Anterior cingulate cortex (tissue), 58 donors: ENCODE measurements at places on chromosomes 3 and 15.

- no peak for DNase-seq
These were observed 210.1 kb downstream of the MECOM start for GRCh38 chr3:169453256-169454059.

DNA sequence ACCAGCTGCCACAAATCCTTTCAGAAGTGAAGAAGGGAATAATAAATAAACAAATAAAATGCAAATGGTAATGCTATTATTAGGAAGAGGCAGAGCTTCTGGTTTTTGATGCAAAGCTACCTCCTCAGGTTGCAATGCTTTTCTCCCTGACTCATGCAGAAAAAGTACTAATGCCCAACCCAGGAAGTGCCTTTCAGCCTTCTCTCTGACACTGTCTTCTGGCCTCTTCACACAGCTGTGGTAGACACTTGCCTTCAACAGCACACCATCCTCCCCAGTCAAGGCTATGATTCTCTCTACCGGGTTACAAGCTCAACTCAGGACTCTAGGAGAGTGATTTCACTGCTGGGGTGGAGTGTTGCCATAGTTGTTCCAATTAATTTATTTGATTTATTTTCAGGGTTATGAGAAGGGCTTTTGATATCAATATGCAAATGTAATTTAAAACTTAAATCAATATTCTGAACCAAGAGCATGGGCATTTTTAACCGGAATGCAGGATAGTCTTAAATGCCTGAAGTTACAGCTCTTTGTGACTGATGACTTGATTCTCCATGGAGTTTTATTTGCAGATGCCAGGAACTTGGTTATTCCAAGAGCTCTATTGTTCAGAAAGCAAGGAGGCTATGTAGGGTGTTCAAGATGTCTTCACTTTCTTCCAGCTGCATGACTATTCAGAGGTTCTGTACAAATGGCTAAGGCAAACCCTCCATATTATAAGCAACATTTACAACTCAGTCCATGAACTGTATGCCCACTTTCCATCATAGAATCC is 27.1 kb upstream of the GALNT15 start:
- no peak for DNase-seq

- no peak for DNase-seq
These were observed 50.7 kb downstream of the MYLK start for GRCh38 chr3:123833398-123833785.

DNA sequence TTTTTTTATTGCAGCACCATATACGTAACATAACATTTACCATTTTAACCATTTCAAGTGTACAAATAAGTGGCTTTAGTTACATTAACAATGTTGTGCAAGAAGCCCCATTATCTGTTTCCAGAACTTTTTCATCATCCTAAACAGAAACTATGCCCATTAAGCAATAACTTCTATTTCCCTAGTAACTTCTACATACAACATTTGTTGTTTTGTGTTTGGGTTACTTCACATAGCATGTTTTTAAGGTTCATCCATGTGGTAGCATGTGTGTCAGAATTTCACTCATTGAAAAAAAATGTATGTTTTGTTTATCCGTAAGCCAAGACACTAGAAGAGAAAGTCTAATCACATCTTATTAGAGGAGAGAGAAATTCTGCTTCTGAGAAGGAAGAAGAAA is 450.5 kb upstream of the PDZRN3 start:
- no peak for DNase-seq

DNA sequence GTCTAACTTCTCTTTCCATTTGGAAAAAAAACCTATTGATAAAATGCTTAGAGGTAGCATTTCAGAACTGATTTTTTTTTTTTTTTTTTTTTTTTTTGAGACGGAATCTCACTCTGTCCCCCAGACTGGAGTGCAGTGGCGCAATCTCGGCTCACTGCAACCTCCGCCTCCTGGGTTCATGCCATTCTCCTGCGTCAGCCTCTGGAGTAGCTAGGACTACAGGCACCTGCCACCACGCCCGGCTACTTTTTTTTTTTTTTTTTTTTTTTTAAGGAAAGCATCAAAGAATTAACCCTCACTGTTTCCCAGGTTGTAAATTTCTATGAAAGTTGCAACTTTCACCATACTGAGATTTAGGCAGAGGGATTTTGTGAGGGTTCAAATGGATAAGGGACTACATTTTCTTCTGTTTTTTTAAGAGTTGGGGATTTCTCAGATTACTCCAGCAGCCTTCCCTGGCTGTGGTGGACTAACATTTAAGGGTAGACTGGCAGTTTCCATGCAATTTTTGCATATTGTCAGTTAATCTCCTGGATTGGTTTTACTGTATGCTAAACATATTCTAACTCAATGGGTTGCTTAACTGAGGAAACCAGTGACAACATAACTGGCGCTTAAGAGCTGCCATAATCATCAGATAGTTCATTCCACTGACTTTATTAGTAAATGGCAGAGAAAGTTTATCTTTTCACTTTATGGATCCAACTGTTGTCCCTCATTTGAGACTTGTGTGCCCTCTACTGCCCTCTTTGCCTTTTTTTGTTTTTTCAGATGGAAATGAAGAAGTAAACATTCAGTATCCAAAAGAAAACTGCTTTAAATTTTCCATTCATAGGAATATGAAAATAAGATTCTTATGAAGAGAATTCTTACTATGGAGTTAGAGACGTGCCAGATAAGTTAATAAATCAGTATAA is 93.7 kb downstream of the NPTN start:
- DNase-seq = no peak

GRCh38 chr15:43370310-43370974 is 401 bp downstream of the ZSCAN29 start:
- no peak for DNase-seq

DNA sequence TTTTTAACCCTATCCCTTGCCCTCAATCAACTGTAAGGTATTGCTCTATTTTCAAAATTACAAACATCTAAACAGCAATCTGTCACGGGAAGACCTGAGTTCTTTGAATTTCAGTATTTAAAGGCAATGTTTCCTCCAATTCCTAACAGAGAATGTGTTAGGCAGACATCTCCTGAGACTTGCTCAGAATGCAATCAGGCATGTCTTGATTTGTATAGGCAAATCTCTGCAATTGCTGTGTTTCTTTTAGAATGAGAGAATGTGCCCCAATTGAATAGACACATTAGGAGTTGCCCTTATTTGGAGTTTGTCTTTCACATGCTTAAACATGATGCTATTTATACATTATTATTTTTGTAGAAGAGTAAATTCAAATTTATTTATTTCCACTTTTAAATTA is 205.6 kb downstream of the CADM2 start:
- DNase-seq = no peak

- DNase-seq = no peak
These were observed 43.0 kb downstream of the CDAN1 start for GRCh38 chr15:42693942-42694341.

DNA sequence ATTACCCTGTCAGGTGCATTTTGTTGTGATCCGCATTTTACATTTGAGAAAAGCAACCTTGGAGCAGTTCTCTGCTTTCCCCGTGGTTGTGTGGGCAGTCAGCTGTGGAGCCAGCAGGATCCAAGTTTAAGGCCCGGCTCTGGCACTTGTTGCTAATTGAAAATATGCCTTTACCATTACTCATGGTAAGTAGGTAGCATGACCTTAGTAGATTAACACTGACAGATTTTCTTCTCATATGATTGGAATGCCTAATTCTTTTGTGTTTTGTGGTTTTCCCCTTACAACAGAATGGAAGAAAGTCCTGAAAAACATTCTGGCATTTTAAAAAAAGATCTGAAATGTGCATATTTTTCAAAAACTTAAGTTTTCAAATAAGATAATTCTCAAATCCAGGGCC is 246.5 kb upstream of the LRRN1 start:
- no peak for DNase-seq

- DNase-seq = no peak
These were observed 12.6 kb downstream of the OSBPL11 start for GRCh38 chr3:125582707-125583106.

DNA sequence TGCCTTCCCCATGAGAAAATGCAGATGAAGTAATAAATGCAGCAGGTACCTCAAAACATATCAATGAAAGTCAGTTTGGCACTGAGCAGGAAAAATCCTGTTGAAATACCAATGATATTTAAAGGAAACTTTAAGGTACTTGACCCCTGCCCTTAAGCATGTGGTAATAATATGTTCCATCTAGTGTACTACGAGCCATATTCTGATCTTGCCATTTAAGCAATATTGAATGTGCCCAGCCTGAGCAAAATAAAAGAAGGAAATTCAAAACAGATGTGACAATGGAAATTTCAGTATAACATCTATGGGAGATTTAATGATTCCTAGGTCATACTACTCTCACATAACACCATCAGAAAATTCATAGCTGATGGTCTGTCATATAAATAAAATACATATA is 191.8 kb upstream of the CGNL1 start:
- DNase-seq = no peak

DNA sequence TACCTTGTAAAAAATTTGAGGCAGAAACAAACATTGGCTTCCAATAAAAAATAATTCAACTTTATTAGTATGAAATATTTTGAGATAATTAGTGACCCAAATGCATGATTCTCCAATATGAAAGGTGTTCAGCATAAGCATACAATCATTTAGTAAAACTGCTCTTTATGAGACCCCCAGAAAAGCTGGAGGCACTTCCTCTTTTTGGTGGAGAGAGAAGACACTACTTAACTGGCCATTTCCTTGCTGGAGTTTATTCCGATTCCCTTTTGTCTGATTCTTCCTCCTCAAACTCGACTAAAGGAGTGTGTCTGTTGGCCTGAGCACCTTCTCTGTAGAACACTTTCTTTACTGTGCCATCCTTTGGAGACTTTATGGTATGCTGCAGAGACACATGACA is 34.8 kb upstream of the DCUN1D1 start:
- DNase-seq = no peak

DNA sequence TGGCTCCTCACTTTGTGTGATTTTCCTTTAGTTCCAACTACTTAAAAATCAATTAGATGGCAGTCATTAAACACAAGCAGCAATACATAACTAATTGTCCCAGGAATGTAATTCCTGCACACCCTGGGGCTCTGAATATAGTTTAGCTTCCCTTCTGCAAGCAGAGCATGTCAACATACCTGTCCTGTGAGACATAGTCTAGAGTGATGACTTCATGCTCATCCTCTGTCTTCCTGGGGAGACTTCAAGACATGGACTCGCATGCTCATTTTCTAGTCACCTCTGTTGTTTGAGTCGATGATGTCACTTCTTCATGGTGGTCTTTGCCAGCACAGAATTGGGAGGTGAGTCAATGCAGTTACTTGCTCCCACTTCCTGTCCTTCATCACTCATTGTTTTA is 15.7 kb downstream of the C3orf52 start:
- no peak for DNase-seq

- DNase-seq = no peak
These were observed 183.8 kb upstream of the THBS1 start for GRCh38 chr15:39396979-39397615.

DNA sequence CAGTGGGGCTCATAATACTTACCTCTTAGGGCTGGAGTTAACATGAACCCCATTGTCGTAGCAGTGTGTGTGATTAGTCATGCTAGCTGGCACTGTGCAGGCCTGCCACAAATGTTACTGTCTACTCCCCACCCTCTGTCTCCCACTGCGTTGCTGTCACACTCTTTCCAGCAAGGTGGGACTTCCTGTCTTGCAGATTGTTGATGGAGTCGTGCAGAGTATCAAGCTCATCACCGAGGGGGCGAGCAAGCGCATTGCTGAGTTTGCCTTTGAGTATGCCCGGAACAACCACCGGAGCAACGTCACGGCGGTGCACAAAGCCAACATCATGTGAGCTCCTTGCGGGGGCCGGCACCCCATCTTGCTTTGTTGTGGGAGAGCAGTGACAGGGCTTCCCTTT is 12.9 kb downstream of the IDH3A start:
- DNase-seq = peak; percentile 38

GRCh38 chr3:110562621-110563020 is 509.0 kb upstream of the NECTIN3 start:
- no peak for DNase-seq

- DNase-seq = no peak
These were observed 5.7 kb downstream of the GPR27 start for GRCh38 chr3:71759401-71759800.

DNA sequence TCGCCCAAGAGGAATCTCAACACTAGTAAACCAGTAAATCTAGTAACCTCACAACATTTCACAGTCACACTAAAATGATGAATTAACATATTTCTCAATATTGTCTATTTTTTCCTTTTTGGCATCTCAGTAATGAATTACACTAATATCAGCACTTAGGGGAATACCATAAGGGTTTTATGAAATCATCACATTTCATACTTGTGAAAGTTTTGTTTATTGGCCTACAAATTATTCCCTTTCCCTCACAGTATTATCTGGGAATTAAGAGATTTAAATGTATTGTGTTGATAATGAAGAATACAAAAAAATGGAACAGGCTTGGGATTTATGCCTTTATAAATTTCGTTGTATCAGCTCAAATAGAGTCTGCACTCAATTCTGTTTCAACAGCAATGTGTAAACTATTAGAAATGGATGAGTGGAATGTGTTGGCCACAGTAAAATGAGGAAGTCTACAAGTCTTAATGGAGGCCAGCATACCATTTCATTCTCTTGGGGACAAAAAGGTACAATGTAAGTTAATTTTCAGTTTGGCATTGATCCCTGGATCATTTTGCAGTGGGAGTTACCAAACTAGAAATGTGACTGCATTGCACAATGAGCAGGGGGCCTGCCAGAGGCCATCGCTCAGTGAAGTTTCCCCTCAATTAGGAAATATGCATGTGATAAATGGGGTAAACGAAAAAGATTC is 195.4 kb downstream of the FMN1 start:
- no peak for DNase-seq

- DNase-seq = no peak
These were observed 107.0 kb downstream of the CPN2 start for GRCh38 chr3:194244167-194244566.

- no peak for DNase-seq
These were observed 256.0 kb downstream of the CNTN4 start for GRCh38 chr3:2354702-2355101.

- DNase-seq = no peak
These were observed 448.8 kb upstream of the TPRG1 start for GRCh38 chr3:188722963-188723362.

GRCh38 chr3:71018799-71019198 is 564.7 kb downstream of the FOXP1 start:
- DNase-seq = no peak

GRCh38 chr15:81274931-81275707 is 48.8 kb downstream of the STARD5 start:
- no peak for DNase-seq

- DNase-seq = no peak
These were observed 30.8 kb downstream of the TOP2B start for GRCh38 chr3:25633919-25634318.

- no peak for DNase-seq
These were observed 114.7 kb upstream of the TPM1 start for GRCh38 chr15:62927836-62928235.

- no peak for DNase-seq
These were observed 81.9 kb upstream of the CTNNB1 start for GRCh38 chr3:41117398-41117870.

DNA sequence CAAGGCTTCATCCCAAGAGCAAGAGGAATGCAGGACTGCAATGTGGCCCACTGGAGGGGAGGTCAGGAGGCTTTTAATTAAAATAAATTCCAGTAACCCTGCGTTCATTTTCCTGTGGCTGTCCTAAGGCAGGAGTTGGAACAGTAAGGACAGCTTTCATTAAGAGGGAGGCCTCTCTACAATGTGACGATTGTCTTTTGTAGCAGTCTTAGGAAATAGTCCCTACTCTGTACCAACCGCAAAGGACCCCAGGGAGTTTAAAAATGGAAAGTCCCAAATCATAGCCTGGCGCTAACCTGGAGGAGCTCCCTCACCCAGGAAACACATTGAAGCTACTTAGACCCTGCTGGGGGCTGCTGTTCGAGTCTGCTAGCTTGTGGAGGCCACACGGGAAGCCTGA is 62.8 kb downstream of the SYNM start:
- DNase-seq = no peak
